Stimulated activated CD8-positive, alpha-beta memory T cell treated with anti-CD3 and anti-CD28 coated beads, Interleukin-7, amount 100 ng/mL, for 4 hours (primary cell): ENCODE measurements at places on chromosomes 1 and 21.
A peak's percentile ranks its signal among the peaks of the same experiment; 100 is the strongest.

DNA sequence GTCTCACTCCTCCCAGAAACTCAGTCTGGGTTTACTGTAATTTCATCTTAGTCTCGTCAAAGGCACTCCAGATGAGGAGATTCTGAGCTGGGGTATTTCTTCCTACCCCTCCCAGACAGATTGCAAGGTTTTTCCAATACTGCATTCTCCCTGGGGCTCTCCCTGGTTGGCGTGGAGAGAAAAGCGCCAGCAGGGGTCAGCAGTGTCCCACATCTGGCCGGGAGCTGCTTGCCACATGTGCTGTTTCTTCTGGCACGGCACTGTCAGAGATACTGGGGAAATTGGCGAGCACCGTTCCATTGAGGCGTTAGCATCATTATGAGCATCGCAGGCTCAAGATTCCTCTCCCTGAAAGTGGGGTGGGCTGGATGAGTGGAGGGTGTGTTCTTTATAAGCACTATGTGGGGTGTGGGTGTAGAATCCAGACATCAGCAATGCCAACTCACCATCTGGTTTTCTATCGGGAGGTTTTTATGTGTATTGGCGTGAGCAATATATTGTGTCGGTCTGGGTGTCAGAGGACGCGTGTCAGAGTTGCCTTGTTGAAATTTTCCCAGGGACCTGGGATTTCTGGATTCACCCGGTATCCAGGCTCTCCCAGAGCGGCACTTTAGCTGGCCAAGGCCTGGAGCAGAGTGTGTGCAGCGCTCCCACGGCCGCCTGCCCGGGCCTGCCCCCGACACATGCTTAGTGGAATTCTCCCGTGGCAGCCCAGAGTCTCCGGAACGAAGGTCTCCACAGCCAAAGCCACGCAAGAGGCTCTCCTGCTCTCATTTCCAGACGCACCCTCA, 8.0 kb upstream of the NAV1 start:
- no peak for DNase-seq

DNA sequence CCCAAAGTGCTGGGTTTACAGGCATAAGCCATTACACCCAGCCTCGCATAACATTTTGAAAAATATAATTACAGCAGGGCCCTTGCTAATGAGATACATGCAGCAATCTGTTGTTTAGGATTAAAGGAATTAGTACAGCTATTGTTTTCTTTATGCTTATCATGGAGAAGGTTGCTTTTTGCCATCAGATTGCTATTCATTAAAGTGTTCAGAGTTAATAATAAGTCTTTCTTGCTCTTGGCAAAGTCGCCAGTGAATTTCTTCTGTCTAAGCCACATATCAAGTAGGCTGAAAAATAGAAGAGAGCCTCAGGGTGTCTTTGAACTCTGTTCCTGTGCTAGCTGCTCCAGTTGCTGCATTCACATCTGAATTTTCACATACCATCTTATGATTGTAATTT, 144.1 kb downstream of the POU2F1 start:
- DNase-seq: no peak

DNA sequence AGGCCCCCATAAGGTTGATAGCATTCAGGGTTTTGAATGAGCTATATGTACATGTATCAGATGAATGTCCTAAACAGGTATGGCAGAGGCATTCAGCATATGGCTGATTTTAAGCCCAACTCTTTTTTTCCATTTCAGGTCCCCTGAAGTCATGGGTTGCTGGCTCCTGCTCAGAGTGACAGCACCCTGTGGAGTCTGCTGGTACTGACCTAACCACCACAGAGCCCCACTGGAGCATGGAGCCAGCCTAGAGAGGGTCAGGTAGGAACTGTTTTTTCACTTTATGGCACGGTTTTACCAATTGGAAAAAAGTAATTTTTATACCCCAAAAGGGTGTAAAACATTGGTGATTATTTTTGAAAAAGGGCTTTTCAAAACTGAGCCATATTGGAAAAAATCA, 82.5 kb upstream of the MPC2 start:
- DNase-seq: no peak

DNA sequence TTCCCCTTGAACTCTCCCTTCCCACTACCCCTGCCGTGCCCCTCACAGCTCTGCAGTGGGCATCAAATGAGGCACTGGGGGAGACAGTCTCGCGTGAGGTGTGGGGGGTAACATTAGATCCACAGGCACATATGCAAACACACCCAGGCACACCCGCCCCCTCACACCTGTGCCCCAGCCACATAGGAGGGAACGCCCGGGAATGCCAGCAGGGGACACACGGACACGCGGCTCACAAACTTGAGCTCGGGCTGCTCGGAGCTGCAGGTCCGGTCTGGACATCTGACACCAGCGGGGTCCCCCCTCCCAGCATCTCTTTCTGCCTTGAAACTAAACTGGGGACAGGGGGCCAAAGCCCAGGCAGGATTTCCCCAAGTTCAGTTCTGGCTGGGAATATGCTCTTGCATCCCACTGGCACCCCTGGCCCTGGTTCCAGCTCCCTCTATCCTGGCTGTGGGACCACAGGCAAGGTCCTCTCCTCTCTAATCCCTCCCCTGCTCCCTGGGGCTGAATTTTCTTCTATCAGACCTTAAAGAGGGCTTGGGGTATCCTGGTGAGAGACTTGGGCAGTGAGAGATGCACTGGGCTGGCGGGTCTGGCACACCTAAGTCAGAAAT, 30.6 kb downstream of the CDCP2 start:
- DNase-seq: no peak

GRCh38 chr1:226444901-226445300, 37.0 kb upstream of the PARP1 start:
- DNase-seq: peak; percentile 12

DNA sequence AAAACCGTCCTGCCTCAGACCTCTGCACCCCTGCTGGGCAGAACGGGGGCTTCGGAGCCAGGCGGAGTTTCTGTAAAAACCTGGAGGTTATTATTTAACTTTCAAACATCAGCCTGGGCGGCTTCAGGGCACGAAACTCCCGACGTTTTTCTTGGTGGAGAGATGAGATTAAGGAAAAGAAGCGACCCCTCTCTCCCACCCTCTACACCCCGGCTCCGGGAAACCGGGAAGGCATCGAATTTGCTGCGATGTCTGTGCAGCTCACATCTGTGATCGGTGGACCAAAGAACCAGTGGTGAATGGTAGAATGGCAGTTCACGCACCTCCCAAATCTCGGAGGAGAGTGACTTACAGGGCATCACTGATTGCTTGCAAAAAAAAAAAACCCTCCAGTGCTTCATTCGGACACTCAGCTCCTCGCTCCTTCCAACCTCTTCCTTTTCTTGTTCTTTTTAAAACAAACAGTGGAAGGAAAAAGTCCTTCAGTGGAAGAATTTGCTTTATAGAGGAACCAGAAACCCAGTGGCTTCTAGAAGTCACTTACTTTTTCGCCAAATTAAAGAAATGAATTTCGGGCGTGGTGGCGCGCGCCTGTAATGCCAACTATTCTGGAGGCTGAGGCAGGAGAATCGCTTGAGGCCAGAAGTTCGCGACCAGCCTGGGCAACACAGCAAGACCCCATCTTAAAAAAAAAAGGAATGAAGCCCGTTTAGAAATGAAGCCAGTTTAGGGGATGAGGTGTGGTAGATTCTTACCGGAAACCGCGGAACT, 884 bp downstream of the PHACTR4 start:
- no peak for DNase-seq

- no peak for DNase-seq
Observed at GRCh38 chr1:160293020-160293968, 8.4 kb upstream of the PEX19 start.

DNA sequence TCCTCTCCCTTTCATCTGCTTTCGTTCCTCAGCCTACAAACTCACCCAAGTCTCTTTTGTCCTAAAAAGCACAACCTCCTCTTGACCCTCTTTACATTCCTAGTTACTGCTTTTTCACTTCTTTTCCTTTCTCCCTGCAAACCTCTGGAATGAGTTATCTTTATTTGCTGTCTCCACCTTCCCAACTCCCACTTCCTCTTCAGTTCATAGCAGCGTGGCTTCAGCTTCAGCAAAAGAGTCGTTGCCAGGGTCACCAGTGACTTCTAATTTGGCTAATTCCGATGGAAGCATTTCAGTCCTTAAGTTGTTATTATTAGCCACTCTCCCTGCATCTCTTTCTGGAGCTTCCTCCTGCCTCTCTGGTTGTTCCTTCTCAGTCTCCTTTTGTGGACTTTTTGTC, 6.2 kb upstream of the TMEM54 start:
- no peak for DNase-seq

DNA sequence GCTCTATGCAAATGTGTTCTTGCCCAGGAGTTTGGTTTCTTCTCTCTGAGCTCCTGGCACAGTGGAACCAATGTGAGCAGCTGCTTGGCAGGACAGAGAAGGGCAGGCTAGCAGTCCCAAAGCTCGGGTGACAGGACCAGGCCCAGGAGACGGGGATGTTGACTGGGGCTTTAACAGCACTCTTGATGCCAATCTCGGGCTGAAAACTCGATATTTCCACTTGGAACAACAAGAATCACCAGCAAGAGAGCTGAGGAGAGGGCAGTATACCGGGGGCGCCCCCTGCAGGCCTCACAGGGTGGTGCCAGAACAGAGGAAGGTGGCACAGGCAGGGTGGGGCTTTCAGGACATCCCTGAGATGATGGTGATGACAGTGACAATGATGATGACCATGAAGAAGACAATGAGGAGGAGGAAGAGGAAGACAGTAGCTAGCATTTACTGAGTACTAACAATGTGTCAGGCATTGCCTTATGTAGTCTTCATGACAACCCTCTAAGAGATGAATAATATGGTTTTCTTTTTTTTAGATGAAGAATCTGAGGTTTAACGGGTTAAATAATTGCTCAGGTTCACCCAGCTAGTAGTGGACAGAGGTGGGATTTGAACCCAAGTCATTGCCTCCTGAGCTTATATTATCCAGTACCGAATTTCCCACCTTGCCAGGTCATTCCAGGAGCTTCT, 2.7 kb upstream of the KCNJ9 start:
- no peak for DNase-seq

- no peak for DNase-seq
Observed at GRCh38 chr1:156721131-156721530, 7.1 kb upstream of the METTL25B start.

DNA sequence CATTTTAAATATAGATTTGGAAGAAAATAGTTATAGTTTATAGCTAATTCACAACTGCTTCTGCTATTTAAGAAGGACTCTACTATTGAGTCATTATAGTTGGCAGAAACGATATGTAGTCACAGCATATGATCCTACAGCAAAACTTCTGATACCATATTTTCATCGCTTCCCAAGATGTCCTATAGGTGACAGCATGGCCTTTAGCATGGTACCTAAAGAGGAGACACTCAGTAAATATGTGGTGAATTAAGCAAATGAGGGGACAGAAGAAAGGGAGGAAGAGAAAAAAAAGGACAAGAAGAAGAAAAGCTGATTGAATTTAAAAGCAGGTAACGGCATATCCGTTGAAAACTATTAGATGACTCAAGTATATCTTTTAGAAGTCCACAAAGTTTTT, 77.2 kb downstream of the PTGER3 start:
- no peak for DNase-seq

- DNase-seq: no peak
Observed at GRCh38 chr1:18482721-18483425, 2.1 kb downstream of the KLHDC7A start.

- DNase-seq: no peak
Observed at GRCh38 chr21:45595574-45596295, 47.8 kb upstream of the PCBP3 start.

- no peak for DNase-seq
Observed at GRCh38 chr1:3003941-3004270, 17.4 kb upstream of the ACTRT2 start.

GRCh38 chr1:155173478-155174323, at the start of gene TRIM46:
Gene TRIM46, plus strand, starts transcription at chr1:155173849. Its CDS starts 118 bp downstream, at chr1:155173967.
- peak; percentile 52 for DNase-seq

DNA sequence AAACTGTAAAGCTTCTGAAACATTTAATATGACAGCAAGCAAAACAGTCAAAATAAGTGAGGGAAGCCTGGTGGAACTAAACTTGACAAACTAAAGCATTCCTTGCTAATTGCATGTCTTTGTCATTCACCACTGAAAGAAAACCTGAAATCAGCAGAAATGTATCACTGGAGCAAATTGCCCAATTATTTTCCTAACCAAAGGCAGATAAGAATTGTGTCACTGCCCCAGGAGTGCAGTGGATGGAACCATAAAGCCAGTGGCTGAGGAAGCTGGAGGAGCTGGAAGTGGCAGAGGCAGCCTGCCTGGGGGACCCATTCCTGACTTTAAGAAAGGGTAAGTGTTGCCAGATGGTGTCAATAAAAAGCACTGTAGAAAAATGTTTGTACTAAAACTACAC, 2.7 kb upstream of the SLC30A10 start:
- no peak for DNase-seq
